ENCODE measurements at places on chromosomes 13 and 19. TPM values are rescaled to one million over a fixed set of nuclear protein-coding genes. Genes with fewer than 3 reads are reported as not detected.

GRCh38 chr13:97339988-97340749, 93.8 kb upstream of the RAP2A start:
- no peak for DNase-seq

DNA sequence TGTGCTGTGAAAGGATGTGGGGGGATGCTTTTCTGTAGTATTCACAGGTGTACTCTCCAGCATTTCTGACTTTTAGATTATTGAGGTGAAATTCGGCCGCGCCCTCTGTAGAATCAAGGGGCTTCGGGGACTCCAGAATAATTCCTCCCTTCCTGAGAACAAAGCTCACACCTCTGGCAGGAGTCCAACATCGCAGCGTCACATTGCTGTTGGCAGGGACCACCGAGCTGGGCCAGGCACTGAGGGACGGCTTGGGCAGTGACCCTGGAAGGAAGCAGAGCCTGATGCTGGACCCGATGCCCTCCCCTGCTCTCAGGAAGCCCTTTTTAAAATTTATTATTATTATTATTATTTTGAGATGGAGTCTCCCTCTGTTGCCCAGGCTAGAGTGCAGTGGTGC, 6.3 kb downstream of the TARM1 start:
- DNase-seq, result no peak

- DNase-seq, result no peak
Observed at GRCh38 chr19:41702171-41702651, 6.2 kb upstream of the CEACAM5 start.

- no peak for DNase-seq
Observed at GRCh38 chr19:17829855-17830566, 8.7 kb upstream of the INSL3 start.

- no peak for DNase-seq
Observed at GRCh38 chr13:50686551-50686950, 156.9 kb downstream of the DLEU7 start.

DNA sequence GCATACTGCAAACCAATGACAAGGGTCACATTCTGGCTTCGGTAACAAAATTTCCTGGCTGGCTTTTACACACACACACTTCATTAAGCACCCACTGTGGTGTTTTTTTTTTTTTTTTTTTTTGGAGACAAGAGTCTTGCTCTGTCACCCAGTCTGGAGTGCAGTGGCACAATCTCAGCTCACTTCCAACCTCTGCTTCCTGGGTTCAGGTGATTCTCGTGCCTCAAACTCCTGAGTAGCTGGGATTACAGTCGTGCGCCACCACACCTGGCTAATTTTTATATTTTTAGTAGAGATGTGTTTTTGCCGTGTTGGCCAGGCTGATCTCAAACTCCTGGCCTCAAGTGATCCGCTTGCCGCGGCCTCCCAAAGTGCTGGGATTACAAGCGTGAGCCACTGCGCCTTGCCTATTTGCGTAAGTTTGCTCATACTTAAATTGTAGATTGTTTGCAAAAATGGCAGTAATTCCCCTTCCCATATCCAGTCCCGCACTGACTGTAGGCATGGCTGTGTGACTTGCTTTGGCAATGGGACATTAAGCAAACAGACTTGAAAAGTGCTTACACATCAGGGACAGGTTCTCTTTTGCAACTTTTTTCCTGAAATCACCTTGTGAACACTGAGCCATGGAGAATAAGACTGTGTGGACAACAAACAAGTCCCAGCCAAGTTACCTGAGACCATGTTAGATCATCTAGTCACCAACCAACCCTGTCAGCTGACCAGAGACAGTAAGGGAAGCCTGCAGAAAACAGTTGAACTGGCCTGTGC, 42.1 kb upstream of the EBPL start:
- DNase-seq, result no peak

DNA sequence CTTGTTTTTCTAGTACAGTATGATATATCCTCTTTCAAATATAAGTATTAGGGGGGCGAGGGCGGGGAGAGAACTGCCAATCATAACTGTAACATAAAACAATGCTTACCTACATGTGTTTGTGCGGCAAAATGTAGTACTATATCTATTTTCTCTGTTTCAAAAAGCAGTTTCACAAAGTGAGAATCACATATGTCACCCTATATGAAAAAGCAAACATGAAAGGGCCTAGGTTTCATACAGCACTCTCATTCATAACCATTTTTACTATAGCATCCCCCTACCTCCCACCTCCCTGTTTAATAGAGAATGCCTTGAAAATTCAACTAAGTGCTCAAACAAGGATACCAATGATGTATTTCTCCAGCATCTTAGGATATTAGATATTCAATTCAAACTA, 5.2 kb downstream of the TGDS start:
- DNase-seq, result no peak

DNA sequence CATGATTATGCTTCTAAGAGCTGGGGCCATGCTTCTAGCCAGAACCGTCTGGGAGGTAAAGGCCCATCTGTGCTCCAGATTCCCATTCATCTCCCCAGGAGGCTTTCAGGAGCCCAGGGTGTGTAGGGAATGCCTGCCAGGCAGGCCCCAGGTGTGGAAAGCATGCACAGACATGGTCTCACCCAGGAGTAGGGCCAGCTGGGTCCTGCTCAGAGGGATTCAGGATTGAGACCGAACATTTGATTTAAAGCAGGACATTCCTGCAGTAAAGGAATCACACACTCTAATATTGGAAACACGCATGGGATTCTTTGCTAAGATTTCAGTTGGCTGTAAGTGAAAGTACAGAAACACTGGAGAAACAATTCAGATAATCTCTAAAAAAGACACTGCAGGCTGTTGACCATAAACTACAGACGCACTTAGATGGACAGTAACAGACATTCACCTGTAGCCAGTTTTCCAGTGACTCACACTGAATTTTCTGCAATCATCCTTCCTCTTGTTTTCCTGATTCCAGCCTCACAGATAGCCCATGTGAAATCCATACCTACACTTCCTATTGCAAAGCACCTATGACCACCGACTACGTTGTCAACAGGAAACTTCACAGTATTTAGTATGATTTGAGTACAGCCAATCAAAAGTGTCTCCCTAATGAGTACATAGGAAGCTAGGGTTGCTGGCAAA, 257.8 kb downstream of the TBC1D4 start:
- DNase-seq, result no peak

- DNase-seq, result no peak
Observed at GRCh38 chr13:96822895-96823294, 171.4 kb downstream of the OXGR1 start.

DNA sequence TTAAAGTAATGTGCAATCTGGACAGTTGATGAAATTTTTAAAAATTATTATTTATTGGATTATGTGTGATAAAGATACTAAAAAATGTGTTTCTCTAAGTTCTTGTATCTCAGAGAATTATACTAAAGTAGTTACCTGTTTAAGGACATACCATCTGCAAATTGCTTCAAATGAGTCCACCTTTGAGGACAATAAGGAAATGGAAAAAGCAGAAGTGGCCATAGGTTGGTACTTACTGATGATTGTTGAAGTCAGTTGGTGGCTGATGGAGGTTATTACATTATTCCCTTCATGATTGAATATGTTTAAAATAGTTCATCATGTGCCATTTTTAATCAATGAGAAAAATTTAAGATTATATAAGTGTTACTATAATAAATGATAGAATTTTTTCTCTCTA, 367.0 kb downstream of the MYO16 start:
- no peak for DNase-seq

DNA sequence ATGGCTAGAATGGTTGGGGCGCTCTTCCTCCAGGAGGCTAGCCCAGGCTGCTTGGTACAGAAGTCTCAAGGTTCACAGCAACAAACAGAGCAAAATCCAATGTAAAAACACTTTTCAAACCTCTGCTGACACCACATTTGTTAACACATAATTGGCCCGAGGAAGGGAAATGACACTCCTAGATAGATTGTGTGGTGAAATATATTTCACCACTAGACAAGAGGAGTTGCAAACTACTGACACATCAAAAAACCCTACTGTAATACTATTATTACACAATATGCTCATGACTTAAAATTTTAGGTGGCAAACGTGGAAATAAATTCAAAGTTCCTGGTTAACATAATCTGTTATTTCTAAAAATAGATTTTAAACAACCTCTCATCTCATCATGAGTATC, 643.6 kb downstream of the PCDH9 start:
- DNase-seq, result no peak

- no peak for DNase-seq
Observed at GRCh38 chr19:15251749-15252397, 19.6 kb upstream of the EPHX3 start.

GRCh38 chr13:21734961-21735360, 64.1 kb downstream of the FGF9 start:
- DNase-seq, result no peak

- DNase-seq, result no peak
Observed at GRCh38 chr19:11264452-11265176, 2.3 kb upstream of the DOCK6 start.

DNA sequence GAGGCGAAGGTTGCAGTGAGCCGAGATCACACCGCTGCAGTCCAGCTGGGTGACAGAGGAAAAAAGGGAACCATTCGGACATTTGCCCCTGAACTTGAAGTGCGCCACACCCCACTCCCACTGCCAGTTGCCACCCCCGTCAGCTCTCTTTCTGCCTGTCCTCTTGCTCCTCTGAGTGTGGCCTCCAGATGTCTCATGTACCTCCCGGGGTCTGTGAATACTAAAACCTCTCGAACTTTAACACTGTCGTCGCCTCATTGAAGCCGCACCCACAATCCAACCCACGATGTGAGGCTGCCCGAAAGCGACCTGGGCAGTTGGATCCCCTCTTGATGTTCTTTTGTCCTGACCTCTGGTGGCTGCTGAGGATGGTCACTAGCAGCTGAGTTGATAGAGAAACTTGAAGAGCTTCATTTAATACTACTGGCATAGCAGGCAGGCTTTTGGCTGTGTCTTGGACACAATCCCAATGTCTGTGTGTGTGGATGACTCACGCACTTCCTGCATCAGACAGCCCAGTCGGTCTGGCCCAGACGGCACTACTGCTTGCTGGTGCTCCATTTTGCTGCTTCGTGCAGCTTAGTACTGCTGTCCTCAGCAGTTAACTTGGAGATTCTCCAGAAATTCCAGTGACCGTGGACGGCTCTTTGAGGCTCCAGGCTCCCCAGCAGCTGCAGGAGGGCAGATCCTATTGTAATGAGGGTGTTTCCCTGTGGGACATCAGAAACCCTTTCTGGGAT, 4.2 kb downstream of the FPR3 start:
- DNase-seq, result no peak

DNA sequence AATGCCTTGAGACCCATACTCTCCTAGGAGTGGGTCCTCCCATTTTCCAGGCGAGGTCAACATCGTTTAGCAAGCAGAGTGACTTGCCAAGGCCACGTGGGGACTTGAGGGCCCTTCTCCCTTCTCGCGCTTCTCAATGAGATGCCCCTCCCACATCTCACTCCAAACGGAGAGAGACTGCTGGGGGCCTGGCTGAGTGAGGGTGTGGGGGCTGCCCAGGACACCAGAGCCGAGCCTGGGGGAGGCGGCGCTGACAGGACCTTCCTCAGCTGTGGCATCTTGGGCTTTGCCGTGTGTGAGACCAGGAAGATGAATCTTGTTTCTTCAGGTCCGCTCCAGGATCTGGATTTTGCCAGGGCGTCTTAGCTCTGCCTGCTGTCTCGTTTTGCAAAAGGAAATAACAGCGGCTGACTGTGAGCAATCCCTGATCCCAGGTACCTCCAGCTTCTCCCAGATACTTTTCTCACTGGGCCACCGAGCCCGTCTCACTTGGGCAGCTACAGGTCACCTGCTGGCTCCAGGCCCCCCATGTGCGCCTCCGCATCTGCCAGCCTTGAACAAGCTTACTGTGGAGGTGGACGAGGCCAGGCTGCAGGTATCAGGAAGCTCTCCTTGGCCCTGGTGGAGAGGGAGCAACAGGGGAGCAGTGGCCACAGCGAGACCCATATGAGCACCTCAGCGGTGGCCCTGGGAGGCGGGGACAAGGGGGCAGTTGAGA, 6.0 kb downstream of the COX6B2 start:
- DNase-seq, result no peak

GRCh38 chr19:16795731-16796130, 33.5 kb upstream of the SIN3B start:
- DNase-seq, result no peak

DNA sequence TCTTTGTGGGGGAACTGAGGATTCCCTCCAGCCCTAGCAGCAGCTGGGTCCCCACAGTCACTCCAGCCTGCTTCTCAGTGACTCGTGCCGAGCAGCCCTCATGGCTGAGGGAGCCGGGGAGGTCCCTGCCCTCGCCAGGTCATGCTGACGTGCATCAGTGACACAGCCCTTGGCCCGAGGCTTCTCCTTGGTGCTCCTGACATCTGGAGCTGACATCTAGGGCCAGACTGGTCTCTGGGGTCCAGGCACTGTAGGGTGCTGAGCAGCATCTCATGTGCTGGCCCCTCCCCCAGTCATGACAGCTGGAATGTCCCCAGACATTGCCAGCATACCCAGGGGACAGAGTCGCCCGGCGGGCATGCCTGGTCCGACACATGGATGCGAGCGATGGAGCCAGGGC, 14.4 kb downstream of the COMP start:
- no peak for DNase-seq

GRCh38 chr19:4694211-4694987, 24.3 kb upstream of the MYDGF start:
- no peak for DNase-seq

DNA sequence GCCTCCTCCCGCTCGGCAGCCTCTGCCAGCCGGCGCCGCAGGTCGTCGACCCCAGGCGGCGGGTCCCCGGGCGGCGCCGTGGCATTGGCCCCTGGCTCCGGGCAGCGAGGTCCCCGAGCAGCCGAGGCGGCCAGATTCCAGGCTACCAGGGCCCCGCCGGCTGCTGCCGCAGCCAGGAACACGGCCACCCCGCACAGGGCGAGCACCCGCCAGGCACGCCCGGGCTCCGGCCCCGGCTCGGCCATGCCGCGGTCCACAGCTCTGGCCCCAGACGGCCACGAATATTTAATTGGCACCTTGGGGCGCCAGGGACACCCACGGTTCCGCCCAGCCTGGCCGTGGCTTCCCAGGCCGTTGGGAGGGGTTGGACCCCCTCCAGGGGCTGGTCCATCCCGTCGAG, at the start of gene CCDC194:
Gene CCDC194, minus strand, starts transcription at position 283 of the 400 bp plus-strand sequence. Its CDS starts 38 bp downstream, at position 245.
- DNase-seq, result no peak

DNA sequence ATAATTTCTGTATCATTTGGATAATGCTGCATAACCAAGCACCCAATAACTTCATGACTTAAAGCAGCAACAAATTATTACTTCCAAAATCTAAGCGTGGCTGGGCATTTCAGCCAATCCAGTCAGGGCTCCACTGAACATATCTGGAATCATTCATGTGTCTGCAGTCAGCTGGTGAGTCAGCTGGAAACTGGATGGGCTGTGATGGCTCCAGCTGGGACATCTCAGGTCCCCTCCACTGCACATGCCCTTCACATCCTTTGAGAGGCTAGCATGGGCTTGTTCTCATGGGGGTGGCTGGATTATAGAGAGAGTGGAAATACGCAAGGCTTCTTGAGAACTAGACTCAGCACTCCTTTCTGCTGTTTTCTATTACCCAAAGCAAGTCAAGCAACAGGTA, 961.9 kb downstream of the DIAPH3 start:
- no peak for DNase-seq

Gene PSG1
- not detected for total RNA-seq

Gene ONECUT3
- total RNA-seq, result not detected

Gene RNF17
- not detected for total RNA-seq

Gene FPR3
- total RNA-seq, result not detected

Gene LPAR2
- 20.7 TPM for total RNA-seq

Gene CEACAM3
- total RNA-seq, result not detected

Gene HPN
- total RNA-seq, result not detected

Data from activated naive CD4-positive, alpha-beta T cell treated with anti-CD3 and anti-CD28 coated beads for 36 hours (primary cell).